ENCODE measurements at places on chromosomes 7 and 10. TPM values are rescaled to one million over a fixed set of nuclear protein-coding genes. Genes with fewer than 3 reads are reported as not detected.

GRCh38 chr7:153550173-153550572 is 502.0 kb upstream of the DPP6 start:
- no peak for DNase-seq

DNA sequence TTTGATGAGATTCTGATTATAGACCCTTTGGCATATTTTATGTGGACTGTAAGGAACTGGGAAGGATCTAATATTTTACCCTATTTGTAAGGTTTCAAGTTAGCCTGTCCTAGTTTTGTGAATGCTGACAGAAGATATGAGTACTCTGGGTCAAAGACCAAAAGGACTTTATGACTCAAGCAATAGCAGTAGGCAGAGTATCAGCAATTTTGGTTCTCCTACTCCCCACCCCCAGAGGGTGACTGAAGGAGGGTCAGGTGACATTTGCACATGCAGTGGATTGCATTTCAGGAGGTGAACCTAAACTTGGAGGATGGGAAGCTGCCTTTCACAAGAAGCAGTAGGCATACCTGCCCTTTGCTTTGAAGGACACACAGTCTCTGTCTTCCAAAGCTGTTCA is 84.0 kb upstream of the KLF6 start:
- no peak for DNase-seq

The DENND2A gene
- 0.69 TPM for total RNA-seq

The PPP1R9A gene
- not detected for total RNA-seq
